ENCODE measurements at places on chromosomes 11 and 22.
A peak's percentile ranks its signal among the peaks of the same experiment; 100 is the strongest.

- peak; percentile 55 for DNase-seq
Measured at GRCh38 chr11:2776351-2777061, 76.7 kb upstream of the KCNQ1OT1 start.

GRCh38 chr11:117171404-117172061, 7.0 kb upstream of the SIDT2 start:
- no peak for DNase-seq

GRCh38 chr11:2558397-2558796, 113.6 kb downstream of the KCNQ1 start:
- peak; percentile 63 for DNase-seq

DNA sequence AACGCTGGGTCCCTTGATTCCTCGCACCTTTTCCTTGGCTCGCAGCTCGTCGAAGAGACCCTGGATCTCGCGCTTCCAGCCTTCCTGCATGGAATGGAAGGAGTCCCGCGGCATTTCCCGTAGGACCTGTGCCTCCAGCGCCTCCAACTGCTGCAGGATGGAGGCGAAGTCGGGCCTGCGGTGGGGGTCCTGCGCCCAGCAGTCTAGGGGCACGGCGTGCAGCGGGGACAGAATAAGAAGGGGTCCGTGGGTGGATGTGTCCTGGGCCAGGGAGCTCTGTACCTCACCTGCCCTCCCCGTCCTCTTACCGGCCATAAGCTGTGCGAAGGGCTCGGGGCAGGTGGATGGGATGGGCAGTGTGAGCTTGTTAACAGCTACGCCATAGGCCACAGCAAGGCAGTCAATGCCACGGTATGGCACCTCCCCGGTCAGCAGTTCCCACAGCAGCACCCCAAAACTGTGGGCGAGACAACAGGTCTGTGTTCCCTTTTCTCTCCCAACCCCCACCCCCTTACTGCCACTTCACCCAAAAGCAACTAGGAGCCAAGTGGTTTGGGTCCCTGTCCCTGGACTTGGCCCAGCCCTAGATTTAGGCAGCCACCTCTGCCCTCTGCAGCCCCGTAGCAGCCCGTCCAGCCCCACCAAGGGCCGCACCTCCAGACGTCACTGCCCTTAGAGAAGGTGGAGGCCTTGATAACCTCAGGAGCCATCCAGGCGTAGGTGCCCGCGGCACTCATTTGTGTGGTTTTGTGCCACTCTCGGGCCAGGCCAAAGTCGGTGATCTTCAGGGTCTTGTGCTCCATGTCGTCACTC, 6.2 kb downstream of the MAP3K11 start:
- DNase-seq: no peak

All from cardiac septum (tissue), 1 donor.